ENCODE measurements at places on chromosomes 12 and 14. TPM values are rescaled to one million over a fixed set of nuclear protein-coding genes. Genes with fewer than 3 reads are reported as not detected.

Gene SRRM4
- not detected for total RNA-seq

Gene EPYC
- not detected for total RNA-seq

Gene MDGA2
- not detected for total RNA-seq

DNA sequence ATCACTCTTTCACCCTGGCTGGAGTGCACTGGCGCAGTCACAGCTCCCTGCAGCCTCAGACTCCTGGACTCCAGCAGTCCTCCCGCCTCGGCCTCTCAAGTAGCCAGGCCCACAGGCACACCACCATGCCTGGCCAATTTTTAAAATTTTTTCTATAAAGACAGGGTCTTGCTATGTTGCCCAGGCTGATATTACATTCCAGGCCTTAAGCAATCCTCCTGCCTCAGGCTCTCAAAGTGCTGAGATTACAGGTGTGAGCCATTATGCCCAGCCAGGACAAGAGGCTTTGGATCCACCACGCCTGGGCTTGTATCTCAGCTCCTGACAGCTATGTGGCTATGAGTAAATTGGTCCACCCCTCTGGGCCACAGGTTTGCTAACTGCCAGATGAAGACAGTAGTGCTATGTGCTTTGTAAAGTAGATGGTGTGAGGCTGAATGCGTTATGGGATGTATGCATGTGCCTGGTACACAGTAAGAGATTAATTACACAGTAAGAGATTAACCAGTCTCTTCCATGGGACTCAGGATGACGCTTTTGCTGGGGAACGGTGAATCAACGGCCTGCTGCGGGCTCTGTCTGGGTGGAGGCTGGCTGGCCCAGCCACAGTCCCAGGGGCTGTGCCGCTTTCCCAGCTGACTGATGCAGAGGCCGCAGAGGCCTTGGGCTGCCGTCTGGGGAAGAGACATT lies 53.3 kb upstream of the NCOR2 start:
- DNase-seq = peak; percentile 59

DNA sequence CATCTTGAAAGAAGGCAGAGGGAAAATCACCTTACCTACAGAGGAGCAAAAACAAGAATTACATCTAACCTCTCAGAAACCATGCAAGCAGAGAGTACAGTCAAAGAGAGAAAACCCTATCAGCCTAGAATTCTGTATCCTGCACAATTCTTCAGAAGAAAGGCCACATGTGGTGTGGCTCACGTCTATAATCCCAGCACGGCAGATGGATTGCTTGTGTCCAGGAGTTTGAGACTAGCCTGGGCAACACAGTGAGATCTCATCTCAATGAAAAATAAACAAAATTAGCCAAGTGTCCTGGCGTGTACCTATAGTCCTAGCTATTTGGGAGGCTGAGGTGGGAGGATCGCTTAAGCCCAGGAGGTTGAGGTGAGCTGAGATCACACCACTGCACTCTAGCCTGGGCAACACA lies 48.2 kb downstream of the ATF7 start:
- DNase-seq = no peak

- DNase-seq = no peak
These were observed 24.2 kb downstream of the NUAK1 start for GRCh38 chr12:106114447-106115068.

Gene KIF26A
- total RNA-seq = 6.1 TPM

DNA sequence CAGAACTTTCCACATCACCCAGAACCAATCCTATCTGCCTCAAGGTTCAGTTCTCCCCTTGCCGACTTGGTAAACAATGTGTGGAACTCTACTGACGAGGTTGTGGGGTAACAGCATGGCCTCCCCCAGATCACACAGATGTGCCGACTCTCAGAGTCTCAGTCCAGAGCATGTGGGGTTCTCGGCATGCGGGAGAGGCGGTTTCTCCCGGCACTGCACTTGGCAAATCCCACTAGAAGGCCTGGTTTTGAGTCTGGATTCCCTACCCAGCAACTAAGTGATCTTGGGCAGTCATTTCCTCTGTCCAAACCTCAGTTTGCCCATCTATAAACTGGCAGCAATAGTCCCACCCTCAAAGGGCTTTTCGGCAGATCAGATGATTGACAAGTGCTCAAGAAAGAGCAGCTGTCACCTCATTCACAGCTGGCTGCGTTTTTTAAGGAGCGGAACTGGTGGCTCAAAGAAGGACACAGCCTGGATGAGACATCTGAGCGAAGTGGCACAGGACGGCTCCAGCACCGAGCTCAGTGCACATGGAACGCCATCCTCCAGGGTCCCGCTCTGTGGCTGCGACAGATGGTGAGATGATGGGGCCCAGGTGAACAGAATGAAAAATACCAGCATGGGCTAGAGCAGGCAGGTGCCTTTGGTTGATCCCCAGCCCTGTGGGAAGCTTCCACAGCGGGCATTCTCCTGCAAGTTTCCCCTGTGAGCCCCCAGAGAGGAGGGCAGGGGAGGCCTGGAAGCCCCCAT lies 7.3 kb downstream of the TESC start:
- DNase-seq = no peak

Gene ANKRD33
- total RNA-seq = not detected

- DNase-seq = peak; percentile 11
These were observed 205.8 kb downstream of the MED13L start for GRCh38 chr12:116071555-116072230.

Gene TAS2R42
- total RNA-seq = not detected

GRCh38 chr12:46222636-46223035 lies 46.2 kb downstream of the SLC38A1 start:
- no peak for DNase-seq

GRCh38 chr12:113855998-113856397 lies 110.1 kb downstream of the RBM19 start:
- no peak for DNase-seq

GRCh38 chr14:98684468-98684867 lies 587.5 kb downstream of the BCL11B start:
- no peak for DNase-seq

Gene RERGL
- total RNA-seq = not detected

GRCh38 chr12:130634866-130635265 lies 81.2 kb downstream of the RIMBP2 start:
- DNase-seq = no peak

Gene GPD1
- not detected for total RNA-seq

DNA sequence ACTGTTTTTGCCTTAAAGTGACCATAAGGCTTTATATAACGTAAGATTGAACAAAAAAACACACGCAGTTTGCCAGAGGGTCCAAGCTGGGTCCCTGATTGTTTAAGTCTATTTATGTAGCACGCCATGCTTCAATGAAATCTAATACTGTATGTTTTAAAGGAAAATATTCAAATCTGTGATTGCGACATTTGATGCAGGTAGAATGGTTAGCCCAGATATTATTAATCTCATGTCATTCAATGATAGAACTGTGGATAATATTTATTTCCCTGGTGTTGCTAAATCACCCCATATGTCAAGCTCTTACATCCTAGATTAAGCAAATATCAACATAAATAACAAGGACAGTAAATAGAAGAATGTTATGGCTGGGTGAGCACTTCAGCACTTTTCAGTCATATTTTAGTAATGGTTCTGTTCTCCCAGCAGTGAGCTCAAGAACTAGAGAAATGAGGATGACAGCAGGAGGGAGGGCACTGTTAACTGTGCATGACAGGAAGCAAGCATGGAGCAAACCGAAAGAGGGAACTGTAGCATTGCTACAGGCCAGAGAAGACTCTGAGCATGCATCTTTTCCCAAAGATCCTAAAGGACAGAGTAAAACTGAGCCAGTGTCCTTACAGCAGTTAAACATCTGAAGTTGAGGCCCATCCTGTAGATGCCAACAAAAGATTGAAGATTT lies 465.7 kb upstream of the MGAT4C start:
- DNase-seq = no peak

Gene MYO1A
- not detected for total RNA-seq

DNA sequence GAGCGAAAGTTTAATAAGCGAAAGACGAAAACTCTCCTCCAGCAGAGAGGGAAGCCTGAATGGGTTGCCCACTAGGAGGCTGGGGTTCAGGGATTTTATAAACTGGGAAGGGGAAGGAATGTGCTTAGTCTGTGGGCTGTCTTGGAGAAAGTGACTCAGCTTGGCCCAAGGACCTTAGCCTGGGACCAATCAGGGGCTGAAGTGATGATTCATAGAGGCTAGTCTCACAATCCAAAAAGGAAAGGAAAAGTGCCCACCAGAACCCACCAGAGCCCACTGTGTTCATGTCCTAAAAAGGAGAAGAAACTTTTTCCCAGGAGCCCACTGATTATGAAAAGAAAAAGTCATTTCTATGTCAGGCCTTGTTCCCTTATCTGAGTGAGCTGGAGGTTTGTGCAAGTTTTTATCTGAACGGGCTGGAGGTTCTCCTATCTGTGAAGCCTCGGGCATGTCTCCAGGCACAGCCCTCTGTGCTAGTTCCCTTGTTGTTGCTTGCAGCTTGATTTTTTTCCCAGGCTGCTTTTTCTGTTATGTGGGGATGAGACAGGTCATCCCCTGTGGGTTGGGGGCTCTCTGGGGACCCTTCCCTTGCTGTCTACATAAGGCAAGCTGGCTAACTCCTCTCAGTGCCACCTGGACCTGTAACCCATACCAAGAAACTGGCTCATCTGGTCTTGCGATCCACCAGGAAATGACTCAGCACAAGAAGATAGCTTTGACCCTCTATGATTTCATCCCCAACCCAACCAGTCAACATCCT lies 8.3 kb upstream of the GOLGA5 start:
- peak; percentile 67 for DNase-seq

Gene C12orf50
- total RNA-seq = not detected

DNA sequence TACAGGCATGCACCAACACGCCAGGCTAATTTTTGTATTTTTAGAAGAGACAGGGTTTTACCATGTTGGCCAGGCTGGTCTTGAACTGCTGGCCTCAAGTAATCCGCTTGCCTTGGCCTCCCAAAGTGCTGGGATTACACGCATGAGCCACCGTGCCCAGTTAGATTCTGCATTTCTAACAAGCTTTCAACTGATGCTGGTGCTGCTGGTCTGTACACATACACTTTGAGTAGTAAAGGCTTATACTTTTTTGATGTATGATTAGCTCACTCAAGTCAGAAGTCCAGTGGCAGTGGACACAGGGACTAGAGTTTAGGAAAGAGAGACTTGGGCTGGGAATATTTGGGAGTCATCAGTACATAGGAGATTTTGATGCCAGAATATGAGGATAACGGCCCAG lies 2.2 kb upstream of the TBC1D15 start:
- DNase-seq = no peak

DNA sequence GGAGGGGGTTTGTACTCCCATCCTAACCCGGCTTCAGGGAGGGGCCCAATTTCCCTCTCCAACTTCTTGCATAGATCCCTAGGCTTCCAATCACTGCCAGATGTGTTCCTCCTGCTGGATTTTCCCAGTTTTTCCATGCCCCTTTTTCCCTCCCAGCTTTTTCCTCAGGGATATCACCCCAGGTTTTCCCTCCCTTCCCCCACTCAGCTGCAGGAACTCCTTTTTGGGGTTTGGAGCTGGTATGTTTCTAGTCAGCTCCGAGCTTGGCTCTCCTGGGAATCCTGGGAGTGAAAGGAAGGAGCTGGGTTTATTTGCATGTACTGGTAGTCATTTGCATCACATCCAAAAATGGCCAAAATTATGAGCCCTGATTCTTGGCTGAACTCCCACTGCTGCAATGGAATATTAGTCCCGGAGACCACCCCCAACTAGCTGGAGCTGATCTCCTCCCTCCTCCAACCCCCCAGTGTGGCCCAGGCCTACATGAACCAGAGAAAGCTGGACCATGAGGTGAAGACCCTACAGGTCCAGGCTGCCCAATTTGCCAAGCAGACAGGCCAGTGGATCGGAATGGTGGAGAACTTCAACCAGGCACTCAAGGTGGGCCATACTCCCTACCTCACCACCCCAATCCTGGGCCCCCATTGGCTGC lies 1.4 kb upstream of the RDH5 start:
- no peak for DNase-seq

Gene TGM1
- total RNA-seq = 0.20 TPM

DNA sequence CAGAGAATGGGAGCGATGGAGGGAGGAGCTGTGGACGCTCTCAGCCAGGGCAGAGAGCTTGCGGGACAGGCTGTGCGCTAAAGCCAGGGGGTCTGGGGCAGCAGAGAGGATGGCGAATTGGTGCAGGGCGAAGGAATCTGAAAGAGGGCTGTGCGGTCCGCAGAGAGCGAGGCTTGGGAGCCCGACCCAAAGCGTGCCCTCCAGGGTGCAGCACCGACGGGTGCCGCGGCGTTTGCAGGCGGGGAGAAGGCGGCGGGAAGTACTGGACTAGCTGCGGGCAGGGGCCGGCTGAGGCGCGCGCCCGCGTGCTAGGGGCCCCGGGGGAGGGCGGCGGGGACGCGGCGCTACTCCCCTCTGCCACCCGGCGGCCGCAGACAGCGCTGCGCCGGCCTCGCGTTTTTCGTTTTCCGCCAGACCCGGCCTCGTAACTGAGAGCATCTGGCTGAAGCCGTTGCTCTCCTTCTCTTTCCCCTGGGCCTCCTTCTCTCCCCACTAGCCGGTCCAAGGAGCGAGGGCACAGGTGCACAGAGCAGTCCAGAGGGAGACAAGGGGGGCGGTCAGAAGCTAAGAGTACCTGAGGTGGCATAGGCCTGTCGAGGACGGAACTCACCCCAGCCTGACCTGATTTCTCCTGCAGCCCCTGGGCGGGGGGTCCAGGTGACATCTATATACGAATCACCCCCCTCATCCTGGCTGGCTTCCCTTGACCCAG lies 24.9 kb downstream of the SLC6A12 start:
- DNase-seq = peak; percentile 51

DNA sequence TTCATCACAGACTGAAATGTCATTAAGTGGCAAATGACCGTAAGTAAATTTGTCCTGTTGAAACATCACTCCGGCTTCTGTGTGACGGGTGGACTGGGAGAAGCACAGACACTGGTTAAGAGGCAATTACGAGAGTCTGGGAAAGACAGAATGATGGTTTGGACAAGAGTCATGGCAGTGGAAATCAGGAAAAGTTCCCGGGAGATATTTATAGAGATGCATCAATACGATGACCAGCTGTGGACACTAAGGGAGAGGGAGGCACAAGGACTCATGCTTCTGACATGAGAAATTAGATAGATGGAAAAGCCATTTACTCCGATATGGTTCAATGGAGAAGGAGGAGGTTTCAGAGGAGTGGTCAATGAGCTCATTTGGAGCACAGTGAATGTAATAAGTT lies 27.3 kb downstream of the CKAP4 start:
- DNase-seq = no peak

GRCh38 chr12:28879379-28879778 lies 269.7 kb upstream of the FAR2 start:
- DNase-seq = no peak

Gene TAS2R14
- 0.87 TPM for total RNA-seq

Gene P2RX2
- total RNA-seq = not detected

- no peak for DNase-seq
These were observed 122.5 kb downstream of the DICER1 start for GRCh38 chr14:95034788-95035187.

GRCh38 chr12:44775901-44776300 lies 100.2 kb downstream of the NELL2 start:
- DNase-seq = no peak

DNA sequence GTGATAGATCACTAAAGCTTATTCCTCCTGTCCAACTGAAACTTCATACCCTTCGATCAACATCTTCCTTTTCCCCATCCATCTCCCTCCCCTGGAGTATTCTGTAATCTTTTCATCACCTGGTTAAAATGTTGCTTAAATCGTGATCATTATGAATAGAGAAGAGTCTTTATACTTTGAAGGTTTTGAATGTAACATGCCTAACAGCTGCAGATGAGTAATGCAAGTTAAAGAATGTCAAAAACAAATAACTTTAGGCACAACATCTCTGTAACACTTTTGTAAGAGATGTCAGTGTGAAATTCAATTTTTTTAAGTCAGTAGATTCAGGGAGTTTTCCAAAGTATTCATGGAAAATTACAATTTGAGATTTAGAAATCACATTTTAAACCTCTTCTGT lies 25.0 kb downstream of the RXYLT1 start:
- DNase-seq = no peak

All from lung microvascular endothelial cell (primary cell).